ENCODE measurements at places on chromosomes 12 and 14.

GRCh38 chr14:93731753-93732152 is 56.5 kb downstream of the PRIMA1 start:
- DNase-seq, result no peak

- no peak for DNase-seq
These were observed 24.8 kb upstream of the PKP2 start for GRCh38 chr12:32921397-32921796.

- DNase-seq, result peak; percentile 51
These were observed 122.7 kb downstream of the PAPOLA start for GRCh38 chr14:96624661-96625425.

DNA sequence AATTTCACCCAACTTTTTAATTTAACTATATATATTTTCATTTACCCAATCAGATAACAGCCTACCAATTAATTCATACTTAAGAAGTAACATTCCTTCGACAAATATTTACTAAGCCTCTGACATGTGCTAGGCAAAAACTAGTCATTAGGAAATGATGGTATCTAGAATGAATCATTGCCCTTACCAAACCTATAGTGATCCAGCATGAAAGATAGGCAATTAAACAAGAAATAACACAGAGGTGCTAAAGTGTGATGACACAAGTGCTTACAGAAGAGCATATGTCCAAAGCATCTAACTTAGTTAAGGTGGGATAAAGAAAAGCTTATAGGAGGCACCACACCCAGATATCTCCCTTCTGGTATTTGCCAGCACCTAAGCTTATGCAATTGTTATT is 166.5 kb upstream of the RASSF8 start:
- no peak for DNase-seq

DNA sequence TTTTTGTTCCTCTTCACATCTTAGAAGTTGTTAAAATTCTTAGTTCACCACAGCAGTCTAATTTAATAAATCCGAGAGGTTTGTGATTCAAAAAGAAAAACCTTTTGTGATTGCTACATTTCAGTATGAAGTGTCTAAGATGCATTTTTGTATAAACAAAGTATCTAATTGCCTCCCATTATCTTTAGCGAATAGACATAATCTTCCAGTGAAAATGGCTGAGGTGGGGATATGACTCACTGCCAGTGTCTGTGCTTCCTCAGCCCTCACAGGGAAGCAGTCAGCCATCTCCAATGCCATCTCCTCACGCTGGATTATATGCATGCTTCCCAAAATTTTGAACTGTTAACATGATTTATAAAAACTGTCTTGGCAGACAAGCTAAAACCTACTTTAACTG is 7.6 kb downstream of the GCH1 start:
- no peak for DNase-seq

GRCh38 chr14:54105406-54105805 is 148.8 kb upstream of the BMP4 start:
- no peak for DNase-seq

- no peak for DNase-seq
These were observed 13.8 kb downstream of the ASCL4 start for GRCh38 chr12:107788281-107788680.

- no peak for DNase-seq
These were observed 13.1 kb upstream of the DNM1L start for GRCh38 chr12:32666018-32666417.

DNA sequence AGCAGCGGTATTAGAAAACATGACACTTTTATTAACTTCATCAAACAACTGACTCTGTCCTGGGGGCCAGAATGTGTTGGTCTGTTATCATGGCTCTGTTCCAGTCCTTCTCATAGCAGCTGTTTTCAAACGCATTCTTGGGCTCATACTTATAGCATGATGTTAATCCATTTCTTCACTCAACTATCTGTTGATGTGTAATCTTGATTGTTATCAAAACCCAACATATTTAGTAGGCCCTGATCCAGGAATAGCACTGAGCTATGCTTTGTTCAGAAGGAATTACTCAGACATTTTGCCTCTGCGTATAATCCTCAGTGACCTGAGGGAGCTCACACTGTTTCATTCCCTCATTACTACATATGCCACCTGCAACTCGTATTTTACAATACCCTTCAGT is 315.9 kb downstream of the BMP4 start:
- no peak for DNase-seq

DNA sequence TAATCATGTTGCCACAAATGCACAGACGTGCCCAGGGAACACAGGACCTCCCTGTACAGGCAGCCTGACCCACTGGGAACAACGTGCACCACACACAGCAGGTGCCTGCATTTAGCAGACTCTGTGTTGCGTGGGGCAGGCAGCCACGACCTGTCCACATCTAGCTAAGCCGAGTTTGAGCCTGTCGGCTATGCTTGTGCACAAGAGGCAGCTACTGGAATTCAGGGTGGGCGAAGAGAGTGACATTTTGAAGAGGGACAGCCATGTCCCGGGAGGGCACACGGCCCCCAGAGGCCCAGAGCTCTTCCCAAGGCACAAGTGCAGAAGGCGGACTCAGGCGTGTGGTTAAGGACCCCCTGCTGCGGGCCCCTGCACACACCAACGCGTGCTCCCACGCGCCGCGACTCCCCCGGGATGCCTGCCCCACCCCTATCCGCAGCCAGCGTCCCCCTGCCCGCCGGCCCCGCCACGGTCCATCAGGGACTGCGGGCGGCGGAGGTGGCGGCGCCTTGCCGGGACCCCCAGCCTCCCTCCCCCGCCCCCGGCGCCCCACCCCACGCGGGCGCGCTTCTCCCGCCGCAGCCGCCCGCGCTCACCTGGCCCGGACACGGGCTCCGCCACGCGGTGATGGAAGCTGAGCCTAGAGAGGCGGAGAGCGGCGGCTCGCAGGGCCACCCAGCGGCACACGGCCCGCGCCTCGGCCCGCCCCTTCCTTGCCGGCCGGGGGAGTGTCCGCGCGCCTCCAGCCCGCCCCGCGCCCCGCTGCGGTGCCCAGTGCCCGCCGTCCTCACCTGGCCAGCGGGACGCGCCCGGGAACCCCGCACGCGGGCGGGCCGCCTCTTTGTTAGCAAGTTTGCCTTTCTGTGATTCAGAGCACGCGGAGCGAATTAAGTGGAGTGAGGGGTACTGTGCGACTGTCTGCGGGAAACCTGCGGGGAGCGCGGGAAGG is 125.3 kb upstream of the PRMT8 start:
- peak; percentile 88 for DNase-seq

DNA sequence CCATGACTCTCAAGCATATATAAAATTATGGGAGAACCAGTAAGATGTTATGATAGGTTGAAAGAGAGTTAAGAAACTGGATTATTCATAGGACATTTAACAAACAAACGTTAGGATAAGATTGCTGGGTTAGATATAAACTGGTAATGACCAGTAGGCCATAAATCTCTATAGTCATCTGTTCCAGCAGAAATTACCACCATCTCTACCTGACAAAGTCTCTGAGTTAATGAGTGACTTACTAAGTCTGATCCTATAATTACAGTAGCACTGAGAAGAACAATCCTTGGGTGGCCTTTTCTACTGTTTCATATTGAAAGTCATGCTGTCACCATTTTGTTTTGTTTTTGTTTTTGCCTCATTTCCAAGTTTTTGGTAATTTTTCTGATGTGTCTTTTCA is 136.9 kb upstream of the CNOT2 start:
- DNase-seq, result no peak

DNA sequence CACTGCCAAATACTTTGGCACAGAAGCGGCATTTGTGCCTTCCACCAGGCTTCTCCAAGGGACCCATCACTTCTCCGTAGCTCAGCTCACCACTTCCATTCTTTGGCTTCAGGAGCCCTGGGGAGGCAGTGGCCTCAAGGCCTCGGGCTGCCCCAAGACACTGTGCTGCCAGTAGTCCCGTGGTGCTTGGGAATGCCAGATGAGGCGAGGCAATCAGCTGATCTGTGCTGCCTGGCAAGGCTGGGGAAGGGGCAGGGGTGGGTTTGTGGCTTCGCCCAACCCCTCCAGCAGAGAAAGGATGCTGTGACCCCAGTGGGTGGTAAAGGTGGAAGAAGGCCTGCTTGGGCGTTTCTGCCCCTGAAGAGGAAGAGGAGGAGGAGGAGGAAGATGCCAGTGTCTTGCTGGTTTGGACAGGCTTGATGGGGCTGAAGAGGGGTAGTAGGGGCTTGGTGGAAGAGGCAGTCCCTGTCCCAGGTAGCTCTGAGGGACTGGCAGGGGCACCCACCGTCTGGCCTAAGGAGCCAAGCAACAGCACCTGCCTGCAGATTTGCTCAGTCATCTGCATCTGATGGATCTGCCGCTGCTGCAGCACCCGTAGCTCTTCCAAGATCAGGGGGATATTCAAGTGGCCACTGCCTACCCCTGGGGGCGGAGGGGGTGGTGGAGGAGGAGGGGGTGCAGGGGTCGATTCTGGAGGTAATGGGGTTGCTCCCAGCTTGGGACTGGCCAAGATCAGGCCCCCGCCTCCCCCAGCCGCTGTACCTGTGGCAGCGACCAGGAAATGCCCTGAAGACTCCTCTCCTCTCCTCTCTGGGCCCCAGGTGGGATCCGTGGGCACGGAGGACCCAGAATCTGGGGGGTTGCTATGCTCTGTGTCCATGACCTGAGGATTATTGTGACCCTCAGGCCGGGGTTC is 1.3 kb downstream of the SALL2 start:
- DNase-seq, result no peak

- DNase-seq, result no peak
These were observed 99.5 kb downstream of the PDZRN4 start for GRCh38 chr12:41287500-41288141.

DNA sequence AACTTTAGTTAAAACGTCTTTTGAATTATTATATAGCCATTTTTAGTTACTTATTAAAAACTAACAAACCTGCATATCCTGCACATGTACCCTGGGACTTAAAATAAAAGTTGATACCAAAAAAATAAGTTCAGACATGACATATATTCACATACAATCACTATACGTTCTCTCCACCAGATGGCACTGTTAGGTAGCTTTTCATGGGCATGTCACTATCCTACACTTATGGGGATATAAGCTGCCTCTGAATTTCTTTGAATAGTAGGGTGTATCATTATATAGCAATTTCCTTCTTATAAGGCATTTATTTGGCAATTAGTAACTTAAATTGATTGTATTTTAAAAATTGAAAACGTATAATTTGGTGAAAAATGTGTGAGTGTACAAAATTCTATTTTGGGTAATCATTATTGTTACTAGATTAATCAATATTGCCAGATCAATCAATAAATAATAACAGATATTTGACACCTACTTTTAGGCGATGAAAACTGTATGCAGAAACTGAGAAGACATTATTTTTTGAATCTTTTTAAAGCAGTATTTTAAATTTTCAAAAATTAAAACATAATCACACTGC is 31.8 kb upstream of the OR10A7 start:
- peak; percentile 70 for DNase-seq

DNA sequence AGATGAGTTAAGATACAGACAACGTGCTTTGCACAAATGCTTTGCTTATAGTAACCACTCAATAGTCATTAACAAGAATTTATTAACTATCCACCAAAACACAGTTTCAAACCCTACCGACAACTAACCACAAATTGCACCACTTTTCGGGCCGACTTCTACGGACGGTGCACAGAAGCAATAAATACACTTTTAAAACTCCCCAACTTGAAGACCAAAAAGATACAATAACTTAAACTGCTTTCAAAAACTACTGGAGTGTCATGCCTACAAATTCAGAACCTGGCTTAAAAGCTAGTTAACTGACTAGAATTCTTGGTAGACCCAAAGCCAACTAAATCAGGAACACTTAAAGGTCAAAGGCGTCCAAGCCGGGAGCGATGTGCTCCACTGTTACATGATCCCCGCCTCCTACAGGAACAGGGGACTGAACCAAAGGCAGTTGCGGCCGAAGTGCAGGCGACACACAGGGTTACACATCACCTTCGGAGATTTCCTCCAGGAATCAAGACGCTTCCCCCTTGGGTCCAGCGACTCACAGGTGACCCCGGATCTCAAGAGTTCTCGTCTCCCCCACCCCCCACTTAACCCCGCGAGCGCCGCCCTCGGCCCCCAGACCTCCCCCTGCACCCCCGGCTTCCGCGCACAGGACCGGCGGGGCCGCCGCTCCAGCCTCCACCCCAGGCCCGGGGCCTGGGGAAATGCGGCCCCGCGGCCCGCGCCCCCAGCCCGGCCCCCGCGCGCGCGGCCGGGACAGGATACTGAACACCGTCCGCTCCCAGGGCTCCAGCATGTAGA is 507 bp downstream of the SPTSSA start:
- DNase-seq, result peak; percentile 87

DNA sequence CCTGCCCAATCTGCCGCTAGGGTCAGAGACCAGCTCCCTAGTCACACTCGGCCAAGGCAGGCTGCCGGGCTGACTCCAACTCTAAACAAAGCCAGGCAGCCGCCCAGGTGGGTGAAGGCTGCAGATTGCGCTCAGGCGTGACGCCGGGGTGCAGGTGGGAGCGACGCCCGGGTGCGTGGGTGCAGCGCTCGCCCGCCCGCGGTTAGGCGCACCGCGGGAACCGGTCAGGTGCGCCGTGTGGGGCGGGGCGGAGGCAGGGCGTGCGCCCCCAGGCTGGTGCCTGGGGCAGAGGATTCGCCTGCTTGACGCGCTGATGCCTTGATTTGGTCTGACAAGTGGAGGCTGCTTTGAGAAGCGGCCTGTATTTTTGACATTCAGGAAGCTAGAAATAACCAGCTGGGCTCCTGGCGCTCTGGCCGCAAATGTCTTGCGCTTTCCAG is 126.7 kb upstream of the HIF1A start:
- DNase-seq, result peak; percentile 87

- DNase-seq, result peak; percentile 84
These were observed 723 bp downstream of the NFATC4 start for GRCh38 chr14:24368562-24369252.

Measured in endodermal cell (in vitro differentiated cells).